ENCODE measurements at places on chromosomes 13 and 19.

DNA sequence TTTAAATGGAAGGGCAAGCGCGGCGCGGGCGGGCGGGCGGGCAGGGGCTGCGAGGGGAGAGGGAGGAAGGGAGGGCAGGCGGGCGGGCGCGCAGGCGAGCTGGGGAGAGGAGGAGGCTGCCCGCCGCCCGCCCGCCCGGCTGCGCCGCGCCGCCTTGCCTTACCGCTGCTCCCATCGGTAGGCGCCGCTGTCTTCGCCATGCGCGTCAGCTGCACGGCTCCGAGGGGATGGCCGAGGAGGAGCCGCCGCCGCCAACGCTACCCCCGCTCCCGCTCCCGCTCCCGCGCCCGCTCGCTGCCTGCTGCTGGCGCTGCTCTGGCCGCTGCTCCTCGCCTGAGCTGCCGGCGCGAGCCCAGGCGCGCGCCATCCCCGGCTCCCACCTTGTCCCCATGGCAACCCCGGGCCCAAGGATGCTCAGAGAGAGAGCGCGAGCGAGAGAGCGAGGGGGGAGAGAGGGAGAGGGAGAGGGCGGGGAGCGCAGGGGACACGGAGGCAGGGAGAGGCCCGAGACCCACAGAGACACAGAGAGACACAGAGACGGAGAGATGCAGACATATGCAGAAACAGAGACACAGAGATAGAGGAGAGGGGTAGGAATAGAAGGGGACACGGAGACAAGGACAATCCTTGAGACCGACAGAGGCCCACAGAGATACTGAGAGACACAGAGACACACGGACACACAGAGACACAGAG lies 40.3 kb downstream of the DEDD2 start:
- DNase-seq, result peak; percentile 68

- no peak for DNase-seq
Observed at GRCh38 chr19:50649433-50650391, at the start of gene C19orf81. Gene C19orf81, plus strand, starts transcription at chr19:50649445. Its CDS starts 0 bp downstream, at chr19:50649445.

DNA sequence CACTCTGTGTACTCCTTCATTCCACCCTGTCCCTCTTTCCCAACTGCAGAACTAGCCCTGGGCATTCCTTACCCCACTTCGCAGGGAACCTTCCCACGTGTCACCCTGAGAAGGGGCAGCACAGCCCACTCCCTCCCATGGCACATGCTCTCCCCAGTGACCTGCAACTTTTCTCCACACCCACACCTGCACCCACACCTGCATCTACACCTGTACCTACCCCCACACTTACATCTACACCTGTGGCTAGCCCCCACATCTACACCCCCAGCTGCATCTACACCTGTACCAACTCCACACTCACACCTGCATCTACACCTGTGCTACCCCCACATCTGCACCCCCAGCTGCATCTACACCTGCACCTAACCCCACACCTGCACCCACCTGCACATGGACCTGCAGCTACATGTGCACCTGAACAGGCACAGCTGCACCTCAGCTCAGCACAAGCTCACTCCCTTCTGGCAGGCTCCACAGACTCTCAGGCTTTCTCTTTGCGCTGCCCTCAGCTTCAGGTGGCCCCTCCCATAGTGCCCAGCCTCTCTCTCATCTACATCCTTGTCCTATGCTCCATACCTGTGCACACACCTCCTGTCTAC lies 234.1 kb downstream of the TUBA3C start:
- no peak for DNase-seq

DNA sequence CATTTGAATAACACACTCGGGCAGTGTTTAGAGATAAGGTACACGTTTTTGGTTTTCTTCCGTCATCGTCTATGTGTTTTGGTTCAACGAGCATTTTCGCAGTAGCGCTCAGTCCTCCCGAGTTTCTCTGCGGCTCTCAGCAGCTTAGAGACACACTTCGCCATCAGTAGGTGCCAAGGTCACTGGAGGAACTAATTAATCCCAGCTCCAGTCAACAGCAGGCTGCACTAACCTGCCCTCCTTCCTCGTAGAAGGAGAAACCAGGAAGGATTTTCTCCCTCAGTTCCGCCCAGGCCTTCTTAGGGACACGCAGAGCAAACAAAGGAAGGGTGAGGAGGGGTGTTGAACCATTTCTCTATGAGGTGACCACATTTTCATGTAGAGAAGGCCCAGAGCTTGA lies 12.6 kb downstream of the MBNL2 start:
- DNase-seq, result no peak

Measured in muscle of back (tissue), 13 donors.